ENCODE measurements at places on chromosomes 3 and 15. TPM values are rescaled to one million over a fixed set of nuclear protein-coding genes. Genes with fewer than 3 reads are reported as not detected.

DNA sequence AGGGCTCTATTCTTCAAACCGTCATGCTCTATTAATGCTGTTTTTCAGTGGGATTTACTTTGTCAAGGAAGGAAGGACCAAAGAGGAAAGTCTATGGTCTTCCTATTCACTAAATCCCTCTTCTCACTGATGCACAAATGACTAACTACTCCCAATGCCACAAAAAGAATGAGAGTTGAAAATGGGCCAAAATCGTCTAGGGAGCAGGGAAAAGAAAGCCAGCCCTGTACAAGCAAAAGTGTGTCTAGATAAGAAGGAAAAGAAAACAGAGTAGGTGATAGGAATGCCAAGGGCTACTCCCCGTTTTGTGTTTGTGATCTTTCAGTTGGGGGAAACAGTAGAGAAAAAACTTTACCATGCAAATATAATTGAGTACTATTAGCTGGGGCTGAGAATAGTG is 97.2 kb upstream of the TMCO5A start:
- H3K27me3 ChIP-seq = no peaks in the 10 kb centered on the region
- H3K4me3 ChIP-seq = no peak overlapping the region
- no peak overlapping the region for H3K27ac ChIP-seq
- no peaks in the 10 kb centered on the region for H3K36me3 ChIP-seq
- H3K4me1 ChIP-seq = no peaks in the 10 kb centered on the region

- no peak overlapping the region for H3K27ac ChIP-seq
- DNase-seq = no peak
- H3K4me3 ChIP-seq = no peak overlapping the region
- no peaks in the 10 kb centered on the region for H3K4me1 ChIP-seq
- H3K36me3 ChIP-seq = no peaks in the 10 kb centered on the region
Measured at GRCh38 chr15:41567862-41568261, 8.8 kb downstream of the TYRO3 start.

DNA sequence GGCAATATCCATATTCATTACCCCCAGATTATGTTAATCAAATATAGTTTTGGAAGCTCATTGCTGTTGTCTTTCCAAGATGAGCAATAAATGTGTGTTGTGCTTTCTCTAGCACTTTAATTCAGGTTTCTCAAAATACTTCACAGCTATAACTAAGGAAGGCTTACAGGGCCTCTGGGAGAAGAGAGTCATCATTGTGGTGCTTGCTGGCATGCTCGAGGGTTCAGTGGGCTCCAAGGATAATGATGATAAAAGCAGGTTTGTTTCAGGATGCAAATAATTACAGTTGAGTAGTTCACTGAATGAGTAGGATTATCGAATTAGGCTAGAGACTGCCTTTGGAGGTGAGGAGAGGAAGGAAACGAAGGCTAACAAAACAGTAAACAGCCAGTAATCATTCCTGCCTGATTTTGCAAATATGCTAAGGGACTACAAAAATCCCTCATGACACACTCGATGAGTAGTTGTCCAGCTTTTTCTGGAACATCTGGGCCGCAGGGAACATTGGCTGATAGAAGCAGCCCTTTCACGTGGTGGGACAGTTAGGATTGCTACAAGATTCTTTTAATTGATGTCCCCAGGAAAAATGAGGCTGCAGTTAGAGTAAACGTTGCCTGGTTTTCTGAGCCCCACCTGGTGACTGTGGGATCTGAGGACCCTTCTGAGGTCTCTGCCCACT is 54.1 kb downstream of the SLC7A14 start:
- no peak for DNase-seq
- no peaks in the 10 kb centered on the region for H3K27me3 ChIP-seq
- H3K4me3 ChIP-seq = no peak overlapping the region
- H3K36me3 ChIP-seq = no peaks in the 10 kb centered on the region
- no peak overlapping the region for H3K27ac ChIP-seq

GRCh38 chr3:12944849-12945248 is 103.5 kb upstream of the RPL32 start:
- DNase-seq = no peak
- no peak overlapping the region for H3K27ac ChIP-seq
- peaks cover 23% of the 10 kb centered on the region for H3K36me3 ChIP-seq

DNA sequence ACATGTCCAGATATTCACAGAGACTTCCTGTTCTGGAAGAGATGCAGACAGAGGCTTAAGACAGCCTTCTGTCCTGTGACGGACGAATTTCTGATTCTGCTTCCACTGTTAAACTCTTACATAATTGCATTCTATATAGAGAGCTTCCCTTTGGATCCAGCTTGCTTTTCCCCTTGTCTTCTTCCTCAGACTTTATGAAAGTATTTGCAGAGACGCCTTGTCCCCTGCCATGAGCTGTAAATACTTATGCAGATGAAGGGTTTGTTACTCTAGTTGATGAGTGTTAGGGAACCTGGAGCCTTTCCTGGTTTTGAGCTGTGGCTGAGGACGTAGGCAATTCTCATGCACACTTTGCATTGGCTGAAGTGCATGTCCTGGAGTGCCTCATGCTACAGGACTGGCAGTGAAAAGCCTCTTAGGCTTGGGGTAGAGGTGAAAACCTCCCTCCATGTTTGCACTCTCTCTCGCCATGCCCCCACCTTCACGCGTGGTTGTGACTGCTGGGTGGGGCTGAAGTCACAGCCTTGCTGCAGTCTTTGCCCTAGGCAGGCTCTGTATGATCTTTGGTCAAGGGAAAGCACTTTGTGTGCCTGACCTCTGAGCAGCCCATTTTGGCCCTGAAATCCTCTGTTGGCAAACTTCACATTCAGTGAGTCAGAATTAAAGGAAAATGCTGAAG is 286.6 kb downstream of the PTPRG start:
- no peaks in the 10 kb centered on the region for H3K36me3 ChIP-seq
- H3K4me3 ChIP-seq = no peak overlapping the region
- peak; percentile 84 for DNase-seq
- no peaks in the 10 kb centered on the region for H3K27me3 ChIP-seq
- H3K4me1 ChIP-seq = peaks cover 38% of the 10 kb centered on the region

ECE2 gene
- not detected for total RNA-seq

GRCh38 chr15:69819371-69819770 is 278.3 kb downstream of the TLE3 start:
- no peaks in the 10 kb centered on the region for H3K4me1 ChIP-seq
- no peaks in the 10 kb centered on the region for H3K27me3 ChIP-seq
- no peaks in the 10 kb centered on the region for H3K36me3 ChIP-seq
- H3K4me3 ChIP-seq = no peak overlapping the region
- DNase-seq = no peak
- H3K27ac ChIP-seq = no peak overlapping the region

GRCh38 chr3:139521816-139522215 is 17.7 kb downstream of the RBP1 start:
- no peaks in the 10 kb centered on the region for H3K4me1 ChIP-seq
- no peaks in the 10 kb centered on the region for H3K36me3 ChIP-seq
- H3K4me3 ChIP-seq = no peak overlapping the region
- DNase-seq = no peak

IL20RB gene
- 3.7 TPM for total RNA-seq

GRCh38 chr15:101349047-101349951 is 54.3 kb upstream of the SNRPA1 start:
- DNase-seq = no peak
- H3K4me3 ChIP-seq = no peak overlapping the region
- H3K27me3 ChIP-seq = no peaks in the 10 kb centered on the region
- H3K4me1 ChIP-seq = no peaks in the 10 kb centered on the region
- no peaks in the 10 kb centered on the region for H3K36me3 ChIP-seq
